ENCODE measurements at places on chromosomes 1 and 21.

DNA sequence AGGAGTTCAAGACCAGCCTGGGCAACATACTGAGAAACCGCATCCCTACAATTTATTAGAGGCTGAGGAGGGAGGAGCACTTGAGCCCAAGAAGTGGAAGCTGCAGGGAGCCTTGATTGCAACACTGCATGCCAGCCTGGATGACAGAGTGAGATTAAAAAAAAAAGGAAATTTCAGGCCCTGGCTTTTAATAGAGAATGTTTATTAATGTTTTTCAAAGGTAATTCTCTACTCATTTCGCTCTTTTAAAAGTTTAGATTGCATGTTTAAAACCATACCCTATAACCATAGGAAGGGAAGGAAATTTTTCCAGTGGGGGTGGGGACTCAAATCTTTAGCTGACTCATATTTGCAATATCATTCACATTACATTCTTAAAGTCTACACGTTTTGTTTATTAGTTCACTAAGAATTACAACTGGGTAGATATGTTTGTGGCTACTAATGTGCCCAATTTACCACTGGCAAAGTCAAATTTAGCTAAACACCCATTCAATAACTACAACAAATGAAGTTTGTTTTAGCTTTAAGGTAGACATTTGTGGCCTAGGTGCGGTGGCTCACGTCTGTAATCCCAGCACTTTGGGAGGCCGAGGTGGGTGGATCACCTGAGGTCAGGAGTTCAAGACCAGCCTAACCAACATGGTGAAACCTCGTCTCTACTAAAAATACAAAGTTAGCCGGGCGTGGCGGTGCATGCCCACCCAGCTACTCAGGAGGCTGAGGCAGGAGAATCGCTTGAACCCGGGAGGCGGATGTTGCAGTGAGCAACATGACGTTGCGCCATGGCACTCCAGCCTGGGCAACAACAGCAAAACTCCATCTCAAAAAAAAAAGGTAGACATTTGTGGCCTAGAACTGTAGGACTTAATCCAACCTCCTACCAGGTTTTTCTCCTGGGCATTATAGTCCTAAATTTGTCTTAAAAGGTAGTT is 5.0 kb downstream of the KDM5B start:
- DNase-seq: peak; percentile 42

DNA sequence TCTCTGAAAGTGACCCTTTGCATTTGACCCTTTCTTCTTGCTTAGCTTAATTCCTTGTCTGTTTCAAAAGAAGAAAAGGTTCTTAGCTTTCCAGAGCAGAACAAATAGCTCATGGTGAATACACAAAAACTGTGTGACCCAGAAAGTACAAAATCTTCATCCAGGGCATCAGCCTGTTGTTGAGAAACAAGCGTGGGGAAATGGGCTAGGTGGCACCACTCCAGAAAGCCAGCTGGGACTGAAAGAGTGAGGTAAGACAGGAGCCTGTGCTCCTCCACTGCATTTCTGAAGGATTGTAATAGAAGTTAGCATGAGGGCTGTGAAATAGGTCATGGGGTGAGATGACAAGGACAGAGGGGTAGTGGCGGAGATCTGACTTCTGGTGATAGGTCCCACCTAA is 45.8 kb downstream of the CYP2J2 start:
- no peak for DNase-seq

- DNase-seq: no peak
Measured at GRCh38 chr1:42942444-42942843, 16.2 kb downstream of the SLC2A1 start.

GRCh38 chr1:1374589-1374928 is 448 bp downstream of the AURKAIP1 start:
- DNase-seq: no peak

DNA sequence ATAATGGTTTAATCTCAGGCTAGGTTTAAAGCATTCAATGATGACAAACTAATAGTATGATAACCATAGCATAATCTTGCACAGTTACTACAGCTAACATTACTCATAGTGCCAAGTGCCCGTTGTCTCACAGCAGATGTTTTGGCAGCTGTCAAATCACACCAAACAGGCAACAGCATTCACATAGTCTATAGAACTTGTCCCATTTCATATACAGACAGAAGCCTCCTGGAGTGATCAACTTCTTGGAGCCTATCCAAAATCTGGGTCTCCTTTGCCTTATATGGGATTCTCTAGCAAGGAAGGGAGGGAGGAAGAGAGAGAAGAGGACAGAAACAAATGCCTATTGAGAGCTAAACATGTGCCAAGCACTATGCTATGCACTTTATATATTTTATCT is 250.6 kb upstream of the ZP4 start:
- peak; percentile 17 for DNase-seq

DNA sequence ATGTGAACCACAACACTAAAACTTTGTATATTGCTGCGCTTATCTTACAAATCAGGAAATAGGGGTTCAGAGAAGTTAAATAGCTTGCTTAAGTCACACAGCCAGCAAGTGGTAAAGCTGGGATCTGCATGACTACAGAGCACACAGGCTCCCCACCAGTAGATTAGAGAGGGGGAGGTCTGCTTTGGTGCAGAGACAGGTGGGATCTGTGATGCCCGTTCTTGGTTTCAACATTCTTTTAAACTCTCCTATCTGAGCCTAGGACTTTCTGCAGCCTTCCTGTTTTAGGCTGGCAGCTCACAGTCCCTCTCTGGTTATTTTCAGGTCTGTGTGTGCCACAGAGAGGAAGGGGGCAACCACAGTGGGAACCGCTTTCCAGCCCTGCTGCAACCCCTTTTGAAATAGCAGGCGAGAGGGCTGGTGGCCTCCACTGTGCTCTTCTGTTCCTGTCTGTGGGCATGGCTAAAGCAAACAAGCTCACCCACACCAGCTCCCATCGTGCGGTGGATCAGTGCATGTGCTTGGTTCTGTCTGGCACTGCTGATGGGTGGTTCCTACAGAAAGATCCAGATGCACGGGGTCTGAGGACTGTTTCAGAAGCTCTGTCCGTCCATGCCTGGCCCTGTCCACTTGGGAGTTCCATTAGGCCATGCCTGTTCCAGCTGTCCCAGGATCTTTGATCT is 1.7 kb upstream of the IL6R start:
- DNase-seq: no peak
